Activated CD8-positive, alpha-beta memory T cell treated with anti-CD3 and anti-CD28 coated beads, Interleukin-2, amount 50 U/mL, for 4 hours (primary cell): ENCODE measurements at places on chromosomes 7 and 10.

DNA sequence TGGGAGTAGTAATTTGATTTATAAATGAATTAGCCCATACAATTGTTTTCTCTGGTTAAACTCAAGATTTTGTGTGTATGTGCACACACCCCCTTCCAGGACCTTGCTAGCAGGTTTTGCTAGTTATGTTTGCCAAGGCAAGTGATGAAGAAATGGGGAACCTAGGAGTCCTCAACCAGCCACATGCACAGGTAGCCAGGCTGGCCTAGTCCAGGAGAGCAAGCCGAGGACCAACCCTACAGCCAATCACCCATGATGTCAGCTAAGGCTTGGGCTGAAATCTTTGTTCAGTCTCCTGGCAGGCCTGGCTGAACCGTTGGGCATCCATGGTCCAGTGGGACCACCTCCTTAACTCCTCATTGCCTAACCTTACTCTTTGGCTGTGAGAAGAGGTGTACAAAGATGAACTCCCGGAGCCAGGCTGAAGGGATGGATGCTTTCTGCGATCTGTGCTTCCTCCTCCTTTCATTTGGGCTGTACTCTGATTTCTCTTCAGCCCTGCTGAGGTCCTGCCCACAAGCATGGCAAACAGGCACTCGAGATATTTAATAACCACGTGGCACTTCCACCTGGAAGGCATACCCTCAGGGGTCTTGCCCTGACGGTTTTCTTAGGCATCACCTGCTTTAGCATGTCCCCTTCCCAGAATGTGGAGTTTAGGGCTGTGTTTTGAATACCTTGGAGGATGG, 22.1 kb downstream of the HNRNPA2B1 start:
- DNase-seq: no peak

GRCh38 chr7:121803039-121803438, 69.9 kb upstream of the PTPRZ1 start:
- no peak for DNase-seq

GRCh38 chr7:115356999-115357702, 435.3 kb downstream of the MDFIC start:
- no peak for DNase-seq

GRCh38 chr10:49830846-49831245, 68.7 kb upstream of the OGDHL start:
- DNase-seq: no peak

- DNase-seq: no peak
Observed at GRCh38 chr7:71718563-71718962, 586.6 kb downstream of the GALNT17 start.

DNA sequence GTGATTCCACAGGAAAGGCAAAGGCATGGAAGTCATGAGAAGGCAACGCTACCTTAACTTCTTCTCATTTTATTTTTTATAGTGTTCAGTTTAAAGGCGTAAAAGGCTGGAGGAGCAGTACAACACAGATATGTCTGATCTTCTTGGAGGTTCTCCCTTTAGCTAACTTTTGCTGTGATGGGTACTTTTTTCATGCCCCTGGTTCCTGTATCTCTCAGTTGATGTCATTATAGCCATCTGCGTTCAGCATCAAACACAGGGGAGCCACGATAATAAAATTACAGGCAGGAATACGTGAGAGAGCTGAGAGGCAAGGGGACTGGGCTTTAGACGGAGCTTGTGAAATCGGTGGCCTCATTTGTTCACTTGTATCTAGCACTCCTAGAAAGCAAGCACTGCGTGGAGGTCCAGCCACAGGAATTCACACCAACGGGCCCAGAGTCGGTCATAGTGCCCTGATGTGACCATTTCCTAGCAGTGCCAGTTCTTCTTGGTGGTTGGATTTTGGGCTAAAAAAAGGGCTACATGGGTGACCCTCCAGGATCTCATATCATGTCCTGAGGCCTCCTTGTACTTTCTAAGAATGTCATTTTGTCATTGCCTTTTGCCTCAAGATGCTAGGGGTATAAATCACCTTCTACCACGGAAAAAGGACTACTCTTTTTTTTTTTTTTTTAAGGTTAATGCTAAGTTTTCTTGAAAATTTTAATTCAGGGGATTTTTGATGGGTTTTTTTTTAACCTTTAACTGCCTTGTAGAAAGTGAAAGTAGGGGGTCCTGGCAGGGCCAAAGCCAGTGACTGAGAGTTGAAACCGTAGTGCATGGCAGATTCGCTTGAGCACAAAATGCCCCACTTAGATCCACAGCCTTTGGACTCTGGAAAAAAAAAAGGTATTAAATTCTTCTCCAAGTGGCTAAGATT, 191.5 kb downstream of the CELF2 start:
- no peak for DNase-seq

DNA sequence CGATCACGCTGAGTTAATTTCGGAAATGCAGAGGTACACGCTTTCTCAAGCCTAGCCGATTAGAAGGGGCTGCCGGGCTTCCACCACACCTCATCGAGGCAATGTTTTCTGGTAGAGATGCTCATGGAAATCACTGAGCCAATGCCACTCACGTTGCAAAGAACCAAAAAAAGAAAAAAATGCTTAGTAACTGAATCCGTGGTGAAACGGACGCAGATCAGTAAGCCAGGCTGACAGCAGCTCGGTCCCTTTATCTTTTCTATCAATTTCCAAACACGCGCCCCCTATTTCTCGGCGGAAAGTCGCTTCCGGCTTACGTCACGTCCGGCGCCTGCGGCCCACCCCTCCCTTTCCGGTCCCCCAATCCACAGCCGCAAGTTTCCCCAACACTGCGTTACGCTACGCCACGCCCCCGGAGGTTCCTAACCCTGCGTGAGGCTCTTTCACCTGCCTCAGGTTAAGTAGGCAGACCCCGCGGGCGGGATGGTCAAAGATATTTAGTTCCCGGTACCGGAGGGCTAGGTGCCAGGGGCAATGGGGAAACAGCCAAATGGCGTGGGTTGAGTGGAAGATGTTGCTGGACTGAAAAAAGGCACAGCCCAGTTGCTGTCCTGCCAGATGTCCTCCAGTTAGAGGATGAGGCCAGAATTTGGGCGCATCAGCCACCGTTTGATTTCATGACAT, at the start of gene NSUN6:
NSUN6 (minus strand) TSS at position 264 of the 684 bp plus-strand sequence. CDS start 384 bp downstream, outside the sequence.
- peak; percentile 94 for DNase-seq

GRCh38 chr7:25456467-25457171, 228.3 kb upstream of the NPVF start:
- no peak for DNase-seq

GRCh38 chr10:75435291-75435690, 3.9 kb downstream of the LRMDA start:
- no peak for DNase-seq

DNA sequence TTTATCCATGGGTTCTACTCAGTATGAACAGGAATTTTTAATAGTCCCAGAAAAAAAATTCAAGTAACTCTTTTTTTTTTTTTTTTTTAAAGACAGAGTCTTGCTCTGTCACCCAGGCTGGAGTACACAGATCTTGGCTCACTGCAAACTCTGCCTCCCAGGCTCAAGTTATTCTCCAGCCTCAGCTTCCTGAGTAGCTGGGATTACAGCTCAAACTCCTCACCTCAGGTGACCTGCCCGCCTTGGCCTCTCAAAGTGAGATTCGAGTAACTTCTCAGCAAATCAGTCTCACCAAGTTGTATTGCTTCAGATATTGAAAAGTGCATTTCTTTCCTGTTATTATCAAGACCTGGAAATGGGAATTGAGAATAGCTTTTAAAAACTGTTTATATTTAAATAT, 281.2 kb upstream of the MINDY3 start:
- no peak for DNase-seq

DNA sequence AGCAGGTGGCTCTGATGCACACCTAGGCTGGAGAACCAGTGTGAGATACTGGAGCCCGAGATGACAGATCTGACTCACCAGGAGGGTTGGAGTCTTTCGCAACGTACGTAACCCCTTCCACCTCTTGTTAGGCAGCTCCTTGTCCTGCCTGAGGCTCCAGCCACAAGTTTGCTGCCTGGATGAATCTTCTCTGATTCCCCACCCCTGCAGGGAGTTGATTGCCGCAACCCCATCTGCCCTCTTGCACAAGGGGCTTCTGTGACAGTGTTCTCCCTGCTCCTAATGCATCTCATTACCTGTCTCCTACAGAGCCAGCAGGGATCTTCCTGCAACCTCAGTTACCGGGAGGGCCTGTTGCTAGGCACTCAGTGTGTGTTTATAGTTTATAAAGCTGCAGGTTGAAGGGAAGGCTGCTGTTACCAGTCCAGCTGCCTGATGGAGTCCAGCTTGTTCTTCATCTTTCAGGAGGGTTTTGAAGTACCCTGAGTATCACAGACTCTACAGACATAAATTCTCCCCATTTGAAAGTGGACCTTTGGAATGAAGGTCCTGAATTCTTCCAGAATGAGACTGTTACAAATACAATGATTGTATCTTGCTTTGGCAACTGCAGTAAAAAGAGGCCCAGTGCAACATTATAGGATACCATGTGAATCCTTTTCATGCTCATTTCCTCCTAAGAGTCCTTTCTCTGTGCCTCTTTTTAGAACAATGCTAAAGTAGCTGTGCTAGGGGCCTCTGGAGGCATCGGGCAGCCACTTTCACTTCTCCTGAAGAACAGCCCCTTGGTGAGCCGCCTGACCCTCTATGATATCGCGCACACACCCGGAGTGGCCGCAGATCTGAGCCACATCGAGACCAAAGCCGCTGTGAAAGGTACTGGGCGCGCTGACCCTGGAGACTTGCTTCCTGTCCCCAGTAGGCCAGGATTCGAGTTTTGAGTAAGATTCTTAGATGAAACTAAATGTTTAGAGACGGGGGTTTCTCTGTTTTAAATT, 6.5 kb downstream of the MDH2 start:
- DNase-seq: no peak

GRCh38 chr7:139936760-139937310, 107.8 kb downstream of the TBXAS1 start:
- DNase-seq: no peak

DNA sequence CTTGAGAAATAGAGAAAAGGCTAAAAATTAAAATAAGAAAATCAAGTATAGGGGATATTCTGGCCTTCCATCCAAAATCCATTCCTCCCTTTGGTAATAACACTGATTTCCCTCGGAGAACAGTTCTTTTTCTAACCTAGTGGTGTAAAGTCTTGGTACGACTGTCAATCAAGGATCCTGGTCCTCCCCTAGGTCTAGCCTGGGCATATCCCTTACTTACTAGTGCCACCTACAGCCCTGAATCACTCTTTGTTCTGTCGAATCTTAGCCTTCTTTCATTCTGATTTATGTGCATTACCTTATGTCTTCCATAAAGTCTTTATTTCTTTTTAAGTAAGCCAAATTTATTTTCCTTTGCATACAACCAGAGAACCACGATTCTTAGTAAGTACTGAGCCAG, 298.7 kb upstream of the LRRTM3 start:
- DNase-seq: no peak

DNA sequence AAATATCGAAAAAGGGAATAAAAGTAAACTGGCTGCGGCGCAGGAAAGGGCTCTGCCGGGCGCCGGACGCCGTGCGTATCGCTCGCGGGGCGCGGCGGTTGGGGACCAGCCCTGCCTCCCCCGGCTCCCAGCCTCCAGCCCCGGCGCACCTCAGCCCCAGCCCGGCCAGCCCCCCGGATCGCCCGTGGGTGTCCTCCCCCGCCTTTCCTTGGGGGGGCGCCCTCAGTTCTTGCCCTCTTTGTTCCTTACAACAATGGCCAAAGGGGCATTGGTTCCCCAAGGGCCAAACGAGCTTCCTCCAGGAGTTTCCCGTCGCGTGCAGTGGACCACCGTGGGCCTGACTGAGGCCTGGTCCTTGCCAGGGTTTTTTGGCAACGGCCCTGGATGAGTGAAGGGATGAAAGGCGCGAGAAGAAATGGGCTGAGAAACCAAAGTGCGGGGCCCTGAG, 1.2 kb downstream of the MACROH2A2 start:
- DNase-seq: no peak

GRCh38 chr10:29033311-29033940, 255.4 kb upstream of the LYZL1 start:
- no peak for DNase-seq

GRCh38 chr7:12357508-12357907, 46.2 kb downstream of the VWDE start:
- no peak for DNase-seq

- DNase-seq: no peak
Observed at GRCh38 chr7:83468251-83468739, 180.6 kb downstream of the SEMA3E start.

DNA sequence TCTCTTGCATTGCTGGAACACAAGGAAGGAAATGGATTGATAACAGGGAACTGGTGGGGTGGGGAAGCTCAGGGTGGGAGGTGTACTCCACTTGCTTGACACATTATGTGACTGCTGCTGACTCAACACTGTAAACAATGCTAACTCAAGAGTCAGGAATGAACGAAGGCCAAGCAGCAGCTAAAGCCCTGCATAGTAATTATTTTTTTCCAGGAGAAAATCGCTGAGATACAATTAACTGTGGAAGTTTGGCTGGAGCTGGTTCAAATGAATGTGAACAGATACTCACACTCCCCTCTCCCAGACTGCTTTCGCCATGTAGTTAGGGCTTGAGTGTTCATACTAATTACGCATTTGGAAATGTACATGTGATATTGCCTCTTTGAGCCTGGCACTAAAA, 170.9 kb upstream of the AOAH start:
- DNase-seq: no peak

DNA sequence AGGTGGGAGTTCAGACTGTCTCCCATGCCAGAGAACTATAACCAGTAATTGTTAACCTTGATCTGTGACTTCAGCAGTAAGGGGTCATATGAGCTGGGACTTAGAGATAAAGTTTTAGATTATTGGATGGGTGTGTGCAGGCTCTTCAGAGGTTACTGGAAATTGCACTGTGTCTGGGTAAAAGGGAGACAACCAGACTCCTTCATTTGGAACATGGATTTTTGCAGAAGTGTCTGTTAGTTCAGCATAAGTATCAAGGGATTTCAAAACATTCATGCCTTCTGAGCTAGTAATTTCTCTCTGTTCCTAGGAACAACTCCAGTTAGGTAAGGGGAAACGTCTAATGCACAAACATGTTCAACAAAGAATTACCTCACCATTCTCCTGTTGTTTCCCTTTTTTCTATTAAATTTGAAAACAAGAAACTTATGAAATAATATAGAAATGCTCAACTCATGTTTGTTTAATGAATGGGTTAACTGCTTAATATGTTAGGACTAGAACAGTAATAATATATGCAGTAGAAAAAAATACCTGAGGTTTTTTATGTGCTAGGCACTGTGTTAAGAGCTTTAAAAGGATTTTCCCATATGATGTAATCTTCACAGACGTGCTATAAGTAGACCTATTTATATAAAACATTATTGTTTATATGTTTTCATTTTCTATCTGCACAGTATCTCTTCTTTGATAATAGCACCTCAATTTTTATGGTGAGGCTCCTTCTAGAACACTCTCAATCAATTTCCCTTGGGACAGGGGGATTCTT, 233.0 kb downstream of the CACNA2D1 start:
- no peak for DNase-seq

DNA sequence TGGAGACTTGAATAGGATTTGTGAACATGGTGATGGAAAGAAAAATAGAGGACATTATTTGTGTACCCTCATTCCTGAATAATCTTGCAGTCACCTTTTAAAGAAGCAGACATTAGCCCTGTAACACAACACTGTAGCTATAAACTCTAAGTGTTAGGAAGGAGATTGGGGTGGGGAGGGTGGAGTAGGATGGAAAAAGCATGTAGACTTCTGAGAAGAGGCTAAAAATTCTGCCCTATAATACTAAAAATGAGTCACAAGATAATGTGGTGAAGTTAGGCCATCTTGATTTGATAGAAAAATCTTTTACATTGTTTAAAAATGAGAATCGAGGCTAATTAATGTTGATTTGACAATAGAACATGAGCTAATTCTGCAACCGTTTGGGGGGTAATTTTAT, 128.8 kb downstream of the LCOR start:
- DNase-seq: no peak

GRCh38 chr7:37315772-37316715, 132.6 kb downstream of the ELMO1 start:
- no peak for DNase-seq
